ENCODE measurements at places on chromosomes 16 and 17.

- no peak for DNase-seq
Observed at GRCh38 chr16:64305663-64306062, 816.2 kb downstream of the CDH11 start.

- no peak for DNase-seq
Observed at GRCh38 chr17:27402943-27403342, 53.3 kb upstream of the KSR1 start.

GRCh38 chr17:58302171-58302918 is 21.6 kb upstream of the MPO start:
- DNase-seq: no peak

DNA sequence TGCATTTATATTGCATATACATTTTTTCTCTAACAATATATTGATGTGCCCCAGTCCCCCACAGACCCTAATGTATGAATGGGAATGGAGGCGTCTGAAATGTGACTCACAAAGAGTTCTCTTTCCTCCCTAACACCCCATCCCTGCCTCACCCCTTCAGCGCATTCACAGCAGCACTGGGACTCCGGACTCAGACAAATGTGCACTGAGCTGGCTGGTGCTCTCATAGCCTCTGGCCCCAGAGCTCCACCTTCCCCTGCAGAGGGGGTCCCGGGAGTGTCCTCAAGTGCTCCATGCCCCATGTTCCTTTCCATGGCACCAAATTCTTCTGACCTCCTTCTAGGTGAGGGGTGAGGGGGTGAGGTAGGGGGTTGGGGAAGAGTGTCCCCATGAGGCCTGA is 20.6 kb downstream of the NPTX1 start:
- DNase-seq: no peak

- no peak for DNase-seq
Observed at GRCh38 chr17:4540224-4540651, 14.9 kb downstream of the MYBBP1A start.

- DNase-seq: no peak
Observed at GRCh38 chr17:45388604-45389325, 43.9 kb downstream of the ARHGAP27 start.

GRCh38 chr17:44940317-44940716 is 7.3 kb downstream of the KIF18B start:
- no peak for DNase-seq

DNA sequence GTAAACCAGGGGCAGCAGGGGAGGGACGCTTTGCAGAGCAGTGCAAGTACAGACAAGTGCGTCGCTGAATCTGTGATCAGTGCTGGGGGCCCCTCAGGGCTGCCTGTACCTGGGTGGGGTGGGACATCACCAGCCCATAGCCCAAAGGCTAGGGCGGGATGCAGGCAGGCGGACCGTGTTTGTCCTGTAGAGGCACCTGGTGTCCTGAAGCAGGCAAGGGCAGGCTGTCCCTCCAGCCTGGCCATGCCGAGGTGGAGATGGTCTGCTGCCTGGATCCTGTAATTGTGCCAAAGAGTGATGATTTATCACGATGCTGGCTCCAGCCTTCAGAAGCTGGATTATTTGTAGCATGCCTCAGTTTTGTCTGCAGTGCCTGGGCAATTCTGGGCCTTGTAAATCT is 137.9 kb upstream of the GSE1 start:
- DNase-seq: no peak

DNA sequence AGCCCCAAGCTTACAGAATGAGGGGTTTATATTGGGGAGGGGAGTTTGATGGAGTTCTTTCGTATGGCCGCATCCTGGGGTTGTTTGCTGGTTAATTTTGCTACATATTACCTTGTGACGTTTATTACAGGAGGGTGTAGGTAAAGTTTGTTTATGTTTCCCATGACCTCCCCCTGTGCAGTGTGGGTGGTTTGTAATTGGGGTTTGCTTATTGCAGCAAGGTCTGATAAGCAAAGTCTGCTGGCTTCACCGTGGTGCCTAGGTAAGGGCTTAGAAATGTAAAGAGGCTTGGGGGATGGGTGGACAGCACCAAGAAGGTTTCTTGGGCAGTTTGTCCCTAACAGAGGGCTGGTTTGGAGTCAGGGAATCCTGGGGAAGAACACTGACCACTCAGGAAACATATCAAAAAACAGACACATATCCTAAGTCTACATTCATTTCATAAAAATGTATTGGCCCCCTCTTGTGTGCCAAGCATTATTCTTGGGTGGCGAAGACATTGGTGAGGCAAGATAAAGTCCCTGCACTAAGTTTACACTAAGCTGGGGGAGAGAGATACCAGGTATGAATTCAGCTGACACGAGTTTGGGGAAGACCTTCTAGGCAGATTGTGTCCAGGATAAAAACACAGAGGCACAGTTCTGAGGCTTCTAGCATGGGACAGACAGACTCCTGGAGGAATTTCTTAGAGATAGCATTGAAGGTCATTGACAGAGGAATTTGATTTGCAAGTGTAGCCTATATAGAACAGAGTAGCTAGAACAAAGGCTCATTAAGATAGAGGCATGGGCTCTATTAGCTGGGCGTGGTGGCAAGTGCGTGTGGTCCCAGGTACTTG is 9.5 kb downstream of the ZNF764 start:
- DNase-seq: no peak

GRCh38 chr16:20683812-20684211 is 13.7 kb downstream of the ACSM1 start:
- no peak for DNase-seq

GRCh38 chr16:84141143-84141670 is 3.8 kb downstream of the HSDL1 start:
- no peak for DNase-seq

- no peak for DNase-seq
Observed at GRCh38 chr17:79788989-79789942, 7.6 kb downstream of the CBX8 start.
